ENCODE measurements at places on chromosomes 5 and 9. TPM values are rescaled to one million over a fixed set of nuclear protein-coding genes. Genes with fewer than 3 reads are reported as not detected.

Gene ABLIM3
- polyA plus RNA-seq = 89.7 TPM

Gene IL5
- 0.29 TPM for polyA plus RNA-seq

Gene TNFSF8
- 0.53 TPM for polyA plus RNA-seq

Gene STK32A
- 0.27 TPM for polyA plus RNA-seq

Gene CATSPER3
- polyA plus RNA-seq = 0.87 TPM

Gene IL4
- not detected for polyA plus RNA-seq

Gene DNAH5
- polyA plus RNA-seq = 0.57 TPM

Gene TEK
- polyA plus RNA-seq = 14.0 TPM

Gene ANKRD31
- 0.13 TPM for polyA plus RNA-seq

Gene SLC24A2
- polyA plus RNA-seq = 1.1 TPM

Gene PCDHB12
- 2.5 TPM for polyA plus RNA-seq

Gene SLC27A6
- 1.0 TPM for polyA plus RNA-seq

All from forelimb muscle (tissue), 1 donor.